ENCODE measurements at places on chromosomes 6 and 20.

DNA sequence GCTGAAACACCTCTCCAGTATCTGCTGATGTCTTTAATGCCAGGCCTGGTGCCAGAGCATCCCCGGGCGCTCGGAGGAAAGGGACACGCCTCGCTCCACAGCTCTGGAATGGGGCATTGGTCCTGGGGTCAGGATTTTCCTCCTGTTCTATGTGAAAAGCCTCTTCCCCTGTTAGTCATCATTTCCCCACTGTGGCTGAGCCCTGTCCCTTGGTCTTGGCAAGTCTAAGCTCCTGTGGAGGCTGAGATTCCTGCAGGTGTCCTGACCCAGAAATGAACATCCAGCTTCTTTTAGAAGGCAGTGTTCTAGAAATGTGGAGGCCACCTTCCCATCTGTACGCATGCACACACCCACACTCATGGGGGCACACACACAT is 19.4 kb downstream of the SYNDIG1 start:
- DNase-seq: no peak

- no peak for DNase-seq
Observed at GRCh38 chr6:75524322-75524972, 30.8 kb upstream of the FILIP1 start.

- DNase-seq: no peak
Observed at GRCh38 chr6:27263886-27264285, 16.4 kb downstream of the PRSS16 start.

GRCh38 chr6:15026832-15027231 is 219.0 kb upstream of the JARID2 start:
- DNase-seq: no peak

DNA sequence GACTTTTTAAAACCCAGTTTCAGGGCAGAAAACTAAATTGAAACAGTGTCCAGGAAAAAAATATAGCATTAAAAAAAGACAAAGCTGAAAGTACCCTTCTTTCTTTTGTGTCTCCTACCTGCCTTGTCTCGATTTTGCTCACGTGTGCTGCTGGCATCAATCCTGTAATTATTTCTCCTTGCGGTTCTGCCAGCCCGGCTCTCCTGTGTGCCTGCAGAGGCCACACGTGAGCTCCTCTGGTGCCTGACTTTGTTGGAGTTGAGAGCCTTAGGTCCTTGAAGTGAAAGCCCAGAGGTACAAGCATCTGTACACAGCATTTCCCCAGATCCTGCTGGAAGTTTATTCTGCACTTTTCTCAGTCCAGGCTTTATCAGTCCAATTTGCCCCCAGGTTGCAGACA is 36.5 kb downstream of the GHRH start:
- no peak for DNase-seq
